ENCODE measurements at places on chromosomes 12 and 14.

GRCh38 chr12:77742631-77743030 is 88.1 kb upstream of the NAV3 start:
- DNase-seq, result no peak

DNA sequence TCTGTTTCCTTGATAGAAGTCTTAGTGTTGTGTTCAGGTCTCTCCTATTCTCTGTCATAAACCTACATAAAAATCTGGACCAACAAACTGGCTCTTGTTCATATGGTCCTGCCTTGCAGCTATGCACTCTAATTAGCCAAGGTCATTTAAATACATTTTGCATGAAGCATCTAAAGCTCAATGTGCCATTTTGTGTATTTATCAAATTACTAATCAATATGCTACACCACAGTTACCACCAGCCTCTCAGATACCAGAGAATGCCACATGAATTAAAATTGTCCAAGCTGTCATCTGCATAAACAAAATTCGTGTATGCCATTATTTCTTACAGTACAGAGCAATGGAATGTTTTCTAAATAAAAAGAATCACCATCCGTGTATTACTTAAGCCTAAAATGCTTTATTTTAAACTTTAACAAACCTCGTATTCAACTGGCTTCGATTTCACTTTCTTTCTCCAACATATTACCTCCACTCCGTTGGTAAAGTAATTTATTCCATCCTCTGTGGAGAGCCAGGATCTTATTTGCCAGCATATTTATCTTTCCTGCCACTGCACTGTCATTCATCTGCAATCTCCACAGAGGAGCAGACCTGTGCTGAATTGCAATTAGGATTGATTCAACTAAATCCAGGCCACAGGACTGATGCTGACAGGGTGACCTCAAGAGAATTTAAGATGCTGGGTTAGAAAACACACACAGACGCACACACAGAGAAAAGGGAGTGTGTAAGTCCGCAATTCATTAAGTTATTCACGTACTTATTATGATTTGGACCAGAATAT is 284.1 kb upstream of the FOXG1 start:
- no peak for DNase-seq

DNA sequence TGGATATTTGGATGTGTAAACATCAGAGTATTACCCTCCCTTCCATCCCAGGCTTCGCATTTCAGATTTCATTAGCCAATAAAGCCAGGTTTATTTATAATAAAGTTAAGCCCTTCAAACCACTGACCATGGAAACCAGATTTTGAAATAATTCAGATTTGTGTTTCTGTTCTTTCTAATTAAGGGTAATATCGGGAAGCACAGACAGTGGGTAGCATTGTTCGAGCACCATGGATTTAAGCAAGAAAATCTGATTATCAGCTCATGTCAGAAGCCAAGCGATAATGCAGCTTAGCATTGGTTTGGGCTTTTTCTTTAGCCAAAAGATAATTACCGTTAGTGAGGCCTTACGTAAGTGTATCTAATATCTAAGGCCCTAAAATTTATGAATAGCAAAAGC is 116.1 kb downstream of the C12orf42 start:
- DNase-seq, result no peak

DNA sequence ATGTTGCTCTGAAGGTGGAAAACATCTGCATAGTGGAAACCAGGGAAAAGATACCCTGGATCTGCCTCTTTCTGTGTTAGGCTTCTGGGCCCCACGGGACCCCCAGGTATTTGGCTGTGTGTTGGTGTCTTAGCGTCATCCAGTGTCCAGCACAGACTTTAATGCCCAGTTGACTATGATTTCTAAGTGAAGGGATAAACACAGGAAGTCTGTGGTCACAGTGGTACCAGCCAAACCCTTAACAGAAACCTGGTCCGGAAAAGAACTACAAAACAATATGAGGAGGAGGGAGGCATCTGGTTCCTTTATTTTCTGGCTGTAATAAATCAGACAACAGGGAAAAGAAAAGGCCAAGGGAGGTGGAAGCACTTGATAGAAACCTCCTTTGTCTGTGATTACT is 56.4 kb downstream of the CMKLR1 start:
- DNase-seq, result no peak

- DNase-seq, result no peak
These were observed 6.0 kb upstream of the CALCOCO1 start for GRCh38 chr12:53733051-53733806.

DNA sequence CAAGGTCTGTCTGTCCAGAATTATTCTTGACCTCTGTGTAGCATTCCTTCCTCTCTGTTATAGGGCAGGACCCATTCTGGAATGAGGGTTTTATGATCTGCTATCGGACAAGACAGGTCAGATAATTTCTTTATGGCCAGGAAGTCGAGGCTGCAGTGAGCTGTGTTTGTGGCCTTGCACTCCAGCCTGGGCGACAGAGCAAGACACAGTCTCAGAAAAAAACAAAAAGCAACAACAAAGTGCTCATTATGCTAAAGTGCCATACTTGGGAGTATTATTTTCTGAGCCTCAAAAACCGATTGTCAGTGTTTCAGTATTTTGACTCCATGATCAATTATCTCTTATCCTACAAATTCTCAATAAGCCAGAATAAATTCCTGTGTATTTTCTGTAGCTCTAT is 4.1 kb downstream of the CIPC start:
- no peak for DNase-seq

- DNase-seq, result no peak
These were observed 115.0 kb upstream of the NPAS3 start for GRCh38 chr14:32823706-32824105.

GRCh38 chr14:104928391-104929133 is 3.9 kb downstream of the PLD4 start:
- no peak for DNase-seq

DNA sequence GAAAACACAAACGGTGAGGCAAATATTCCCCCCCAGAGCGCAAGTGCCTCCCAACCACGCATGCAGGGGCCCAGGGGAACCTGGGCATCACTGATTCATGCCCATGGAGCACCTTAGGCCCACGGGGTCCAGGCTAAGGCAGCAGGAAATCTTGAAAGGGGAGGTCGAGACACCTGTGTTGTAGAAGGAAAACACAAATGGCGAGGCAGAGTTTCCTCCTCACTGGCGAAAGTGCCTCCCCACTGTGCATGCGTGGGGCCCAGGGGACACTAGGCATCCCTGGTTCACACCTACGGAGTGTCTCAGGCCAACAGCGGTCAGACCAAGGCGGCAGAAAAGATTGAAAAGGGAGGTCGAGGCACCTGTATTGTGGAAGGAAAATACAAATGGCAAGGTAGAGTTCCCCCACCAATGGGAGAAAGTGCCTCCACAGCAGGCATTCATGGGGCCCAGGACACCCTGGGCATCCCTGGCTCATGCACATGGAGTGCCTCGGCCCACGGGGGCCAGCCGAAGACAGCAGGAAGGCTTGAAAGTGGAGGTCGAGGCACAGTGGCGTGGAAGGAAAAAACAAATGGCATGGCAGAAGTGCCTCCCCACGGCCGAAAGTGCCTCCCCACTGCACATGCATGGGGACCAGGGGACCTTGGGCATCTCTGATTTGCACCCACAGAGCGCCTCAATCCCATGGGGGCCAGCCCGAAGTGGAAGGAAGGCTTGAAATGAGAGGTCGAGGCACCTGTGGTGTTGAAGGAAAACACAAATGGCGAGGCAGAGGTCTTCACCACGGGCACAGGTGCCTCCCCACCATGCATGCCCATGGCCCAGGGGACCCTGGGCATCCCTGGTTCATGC is 368.8 kb downstream of the ALG10 start:
- no peak for DNase-seq

GRCh38 chr12:54692353-54692752 is 44.2 kb upstream of the DCD start:
- no peak for DNase-seq

DNA sequence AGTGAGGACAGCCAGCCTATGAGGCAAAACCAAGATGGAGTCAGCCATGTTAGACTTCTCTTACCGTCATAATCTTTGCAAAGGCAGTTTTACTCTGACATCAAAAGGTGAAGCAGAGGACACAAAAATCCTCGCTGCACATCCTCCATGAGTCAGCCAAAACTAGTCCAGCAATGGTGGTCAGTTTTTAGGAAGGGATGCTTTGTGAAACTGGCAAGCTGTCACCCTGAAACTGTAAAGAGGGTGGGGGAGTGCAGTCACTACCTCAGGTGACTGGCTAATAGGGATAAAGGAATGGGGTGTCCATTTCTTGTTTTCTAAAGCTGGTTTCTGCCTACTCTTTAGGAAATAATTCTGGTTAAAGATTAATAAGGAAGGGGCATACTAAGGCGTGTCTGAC is 5.4 kb upstream of the CIPC start:
- DNase-seq, result no peak

DNA sequence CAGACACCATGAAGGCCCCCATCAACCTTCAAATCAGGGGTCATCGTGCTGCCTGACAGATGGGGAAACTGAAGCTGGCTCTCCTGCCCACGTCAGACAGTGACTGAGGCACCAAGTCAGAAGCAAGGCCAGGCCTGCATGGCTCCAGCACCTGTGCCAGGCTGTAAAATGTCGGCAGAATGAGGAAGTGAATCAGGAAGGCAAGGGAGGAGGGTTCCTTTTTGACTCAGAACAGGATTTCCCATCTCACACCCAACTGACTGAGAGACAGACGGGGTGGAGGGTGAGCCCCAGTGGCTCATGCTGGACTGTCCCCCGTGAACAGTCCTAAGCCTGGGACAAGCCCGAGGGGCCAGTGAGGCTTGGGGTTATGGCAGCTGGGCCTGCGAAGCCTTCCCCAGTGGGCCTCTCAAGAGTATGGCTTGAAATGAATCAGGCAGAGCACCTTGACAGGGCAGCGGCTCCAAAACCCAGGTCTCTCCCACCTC is 20.9 kb downstream of the SYNE3 start:
- DNase-seq, result no peak

DNA sequence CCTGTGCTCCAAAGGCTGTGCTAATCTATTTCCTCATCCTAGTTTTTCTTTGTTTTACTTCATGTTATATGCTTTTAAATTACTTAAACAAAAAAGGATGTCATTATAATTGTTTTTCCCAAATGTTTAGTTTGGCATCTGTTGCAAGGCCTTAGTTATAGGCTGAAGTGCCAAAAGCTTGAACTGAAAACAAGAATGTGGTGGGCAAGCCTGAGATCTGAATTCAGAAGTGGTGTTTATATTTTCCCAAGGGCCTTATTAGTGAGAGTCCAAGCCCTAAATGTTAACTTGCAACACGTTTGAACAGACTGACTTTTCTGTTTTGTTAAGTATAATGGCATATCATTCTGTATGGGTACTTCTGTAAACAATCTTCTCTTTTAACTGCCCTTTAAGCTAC is 326.8 kb downstream of the CCDC91 start:
- DNase-seq, result no peak

- no peak for DNase-seq
These were observed 61.5 kb downstream of the PDE3A start for GRCh38 chr12:20429852-20430251.

DNA sequence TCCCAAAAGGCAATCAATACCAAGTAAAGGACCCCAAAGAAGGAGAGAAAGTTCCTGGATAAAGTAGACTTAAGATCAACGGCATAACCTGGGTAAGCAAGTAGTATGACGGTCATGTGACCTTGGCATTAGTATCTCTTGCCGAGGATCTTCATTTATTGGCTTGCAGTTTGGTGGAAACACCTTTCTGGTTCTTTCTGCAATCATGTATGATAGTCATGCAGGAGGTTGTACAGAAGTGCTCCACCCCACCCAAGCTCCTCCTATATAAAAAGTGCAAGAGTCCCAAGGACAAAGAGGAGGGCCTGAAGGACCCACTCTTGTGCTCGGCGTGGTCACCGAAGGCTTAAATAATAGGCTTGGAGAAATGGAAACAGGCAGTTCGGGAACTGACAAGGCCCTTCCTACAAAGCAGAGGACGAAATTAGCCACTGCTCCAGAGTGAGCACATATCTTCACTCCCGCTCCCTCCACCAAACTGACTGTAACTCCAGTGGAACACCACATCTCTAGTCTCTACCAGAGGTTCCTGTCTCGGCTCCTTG is 750 bp downstream of the CS start:
- peak; percentile 74 for DNase-seq

- no peak for DNase-seq
These were observed 4.8 kb downstream of the SLC39A2 start for GRCh38 chr14:21003788-21004346.

DNA sequence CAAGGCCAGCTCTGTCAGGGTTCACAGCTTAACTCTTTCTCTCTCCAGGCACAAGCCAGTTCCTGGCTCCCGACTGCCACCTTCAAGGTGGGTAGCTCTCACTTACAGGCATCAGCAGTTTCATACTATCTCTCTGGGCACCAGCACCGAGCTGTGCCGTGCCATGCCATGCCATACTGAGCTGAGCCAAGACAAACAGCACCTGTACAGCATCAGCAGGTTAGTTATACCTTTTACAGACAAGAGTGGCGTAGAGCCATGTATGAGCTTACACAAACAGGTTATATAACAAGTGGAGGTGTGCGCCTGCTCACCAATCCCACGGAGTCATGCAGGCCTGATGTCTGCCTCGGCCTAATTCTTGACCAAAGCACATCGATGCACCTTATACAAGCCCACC is 1098.7 kb downstream of the AACS start:
- no peak for DNase-seq

DNA sequence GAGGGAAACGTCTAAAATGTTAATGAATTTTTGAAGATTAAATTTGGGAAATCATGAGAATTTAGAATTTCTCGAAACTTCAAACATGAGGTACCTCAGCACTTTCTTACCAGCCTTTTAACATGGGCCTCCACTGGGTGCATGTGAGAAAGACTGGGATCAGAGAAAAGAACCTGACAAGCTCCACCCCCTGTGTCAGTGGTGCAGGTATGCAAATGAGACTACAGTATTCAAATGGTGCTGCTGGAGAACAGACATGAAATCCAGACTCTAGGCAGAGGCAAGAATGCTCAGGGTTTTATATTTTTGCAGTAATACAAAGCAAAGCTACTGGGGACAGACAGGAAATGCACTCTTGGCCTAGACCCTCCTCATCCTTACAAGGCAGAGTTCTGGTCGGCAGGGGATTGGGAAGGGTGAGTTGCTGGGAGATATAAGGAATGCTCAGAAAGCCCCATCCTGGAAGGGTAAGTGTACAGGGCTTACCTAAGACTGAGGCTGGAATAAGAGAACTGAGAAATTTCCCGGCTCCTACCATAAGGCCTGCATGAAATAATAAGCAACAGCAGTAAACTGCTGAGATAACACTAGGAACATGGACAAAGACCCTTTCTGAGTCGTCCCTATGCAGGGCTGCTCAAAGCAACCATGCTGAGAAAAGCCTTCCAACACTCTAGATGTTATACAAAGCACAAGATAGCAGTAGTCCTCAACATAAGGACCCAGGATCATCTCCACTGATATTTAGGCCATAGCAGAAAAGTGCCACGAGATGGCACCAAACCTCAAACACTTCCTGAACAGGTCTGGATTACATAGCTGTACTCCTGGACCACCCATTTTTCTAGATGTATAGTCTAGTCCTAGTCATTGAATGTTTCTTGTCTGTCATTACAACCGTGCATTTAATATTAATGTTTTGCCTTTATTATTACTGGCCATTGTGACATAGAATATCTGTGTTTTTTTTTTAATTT is 260.8 kb downstream of the RASSF9 start:
- peak; percentile 58 for DNase-seq

- no peak for DNase-seq
These were observed 166.3 kb downstream of the KIF26A start for GRCh38 chr14:104304451-104305351.

- DNase-seq, result no peak
These were observed 1.7 kb upstream of the NKX2-1 start for GRCh38 chr14:36521598-36522345.

GRCh38 chr12:116737774-116738657 is at the start of the genes RNFT2 and SPRING1:
TSS of gene RNFT2 (plus strand) at chr12:116738315. CDS start at chr12:116740498, 2,183 bp downstream.
TSS of gene SPRING1 (minus strand) at chr12:116738069. CDS start at chr12:116737900, 169 bp downstream.
- DNase-seq, result peak; percentile 99

- DNase-seq, result no peak
These were observed 32.8 kb downstream of the CCNK start for GRCh38 chr14:99513946-99514551.
